ENCODE measurements at places on chromosomes 11 and 22.

- no peak for DNase-seq
Measured at GRCh38 chr11:29485641-29486040, 531.2 kb downstream of the KCNA4 start.

GRCh38 chr11:132802947-132803346, 729.4 kb downstream of the OPCML start:
- DNase-seq, result no peak

GRCh38 chr22:38260761-38261681, 11.8 kb downstream of the TMEM184B start:
- DNase-seq, result no peak

GRCh38 chr22:49963647-49964026, 3.1 kb downstream of the PIM3 start:
- peak; percentile 45 for DNase-seq

- peak; percentile 75 for DNase-seq
Measured at GRCh38 chr22:50146439-50147238, 23.9 kb upstream of the PANX2 start.

GRCh38 chr11:30016588-30017363, at the start of gene KCNA4:
TSS of gene KCNA4 (minus strand) at chr11:30017030. CDS start at chr11:30012678, 4,352 bp downstream.
- DNase-seq, result peak; percentile 57

DNA sequence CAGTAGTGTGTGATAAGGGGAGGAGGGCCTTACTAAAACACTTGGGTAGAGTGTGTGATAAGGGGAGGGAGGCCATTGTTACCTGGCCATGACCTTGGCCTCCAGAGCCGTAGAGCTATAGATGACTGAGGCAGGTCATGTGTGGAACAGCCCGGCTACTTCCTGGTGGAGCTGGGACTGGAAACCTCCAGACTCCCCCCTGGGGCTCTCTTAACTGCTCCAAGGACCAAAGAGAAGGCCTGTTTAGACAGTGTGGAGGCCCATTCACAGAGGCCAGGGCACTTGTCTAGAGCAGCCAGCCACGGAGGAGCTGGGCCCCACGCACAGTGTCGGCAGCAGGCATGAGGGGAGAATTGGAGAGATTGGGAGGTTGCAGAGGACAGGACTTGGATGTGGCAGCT, 12.5 kb upstream of the MICALL1 start:
- DNase-seq, result no peak

DNA sequence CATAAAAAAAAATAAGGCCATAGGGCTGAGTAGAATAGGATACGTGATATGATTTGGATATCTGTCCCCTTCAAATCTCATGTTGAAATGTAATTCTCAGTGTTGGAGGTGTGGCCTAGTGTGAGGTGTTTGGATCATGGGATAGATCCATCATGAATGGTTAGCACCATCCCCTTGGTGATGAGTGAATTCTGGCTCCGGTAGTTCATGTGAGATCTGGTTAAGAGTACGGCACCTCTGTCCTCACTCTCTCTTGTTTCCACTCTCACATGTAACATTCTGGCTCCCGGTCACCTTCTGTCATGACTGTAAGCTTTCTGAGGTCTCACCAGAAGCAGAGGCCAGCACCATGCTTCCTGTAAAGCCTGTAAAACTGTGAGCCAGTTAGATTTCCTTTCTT, 45.5 kb downstream of the RAB30 start:
- no peak for DNase-seq

DNA sequence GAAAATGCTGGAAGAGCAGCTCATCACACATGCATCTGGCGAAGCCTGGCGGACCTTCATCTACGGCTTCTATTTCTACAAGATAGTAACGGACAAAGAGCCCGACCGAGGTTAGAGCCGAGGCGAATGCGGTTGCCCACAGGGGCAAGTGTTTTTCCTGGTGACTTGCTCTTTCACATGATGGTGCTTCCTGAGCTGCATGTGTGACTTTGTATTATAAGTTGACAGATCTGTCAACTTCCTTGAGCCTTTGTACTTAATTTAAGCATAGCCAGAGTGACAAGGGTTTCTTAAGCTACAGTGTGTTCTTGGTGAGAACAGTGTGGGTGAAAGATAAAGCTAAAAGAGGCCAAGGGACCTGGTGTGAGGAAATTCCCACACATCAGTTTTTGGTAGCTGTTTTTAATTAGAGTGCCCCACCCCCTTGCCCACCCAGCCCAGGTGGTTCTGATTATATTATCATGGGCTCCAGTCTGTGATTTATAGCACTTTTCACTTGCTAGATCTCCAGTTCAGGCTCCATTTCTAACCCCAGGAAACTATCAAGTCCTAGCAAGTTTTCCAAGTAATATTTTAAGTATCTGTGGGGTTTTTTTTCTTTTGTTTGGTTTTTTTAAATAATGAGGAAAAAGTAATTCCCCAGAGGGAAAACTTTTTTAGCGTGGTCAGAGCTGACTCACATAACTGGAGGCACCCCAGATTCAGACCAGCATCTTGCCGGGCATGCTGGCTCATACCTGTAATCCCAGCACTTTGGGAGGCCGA, 68.0 kb upstream of the YWHAH start:
- DNase-seq, result no peak

GRCh38 chr11:118132385-118133151, 20.1 kb downstream of the SCN4B start:
- DNase-seq, result no peak

GRCh38 chr11:113314065-113314388, 356 bp upstream of the TTC12 start:
- no peak for DNase-seq

DNA sequence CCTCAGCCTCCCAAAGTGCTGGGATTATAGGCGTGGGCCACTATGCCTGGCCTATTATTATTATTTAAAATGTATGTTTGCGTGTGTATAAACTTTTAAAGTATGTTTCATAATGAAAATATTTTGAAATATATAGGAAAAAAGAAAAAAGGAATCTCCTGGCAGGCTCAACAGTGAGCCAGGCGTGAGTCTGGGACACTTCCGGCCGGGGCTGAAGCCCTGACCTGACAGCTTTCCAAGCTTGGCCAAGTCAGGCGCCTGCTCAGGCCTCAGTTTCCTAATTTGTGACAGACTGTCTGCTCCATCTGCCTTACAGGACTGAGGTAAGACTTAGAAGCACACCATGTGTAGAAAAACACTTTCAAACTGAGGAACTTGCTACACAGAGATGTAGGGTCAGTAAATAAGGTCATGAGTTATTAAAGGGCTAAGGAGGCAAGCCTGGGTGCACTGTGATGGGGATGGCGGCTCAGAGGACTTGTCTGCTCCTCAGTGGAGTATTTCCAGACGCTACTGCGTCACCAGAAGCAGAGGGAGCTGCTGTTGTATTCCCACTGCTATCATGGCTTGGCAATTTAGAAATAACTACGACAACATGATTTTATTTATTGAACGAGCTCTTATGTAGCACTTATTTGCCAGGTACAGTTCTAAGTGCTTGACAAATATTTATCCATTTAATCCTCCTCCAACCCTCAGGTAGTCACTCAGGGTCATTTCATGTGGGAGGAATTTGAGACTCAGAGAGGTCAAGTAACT, 100.1 kb downstream of the PRR5L start:
- DNase-seq, result no peak

GRCh38 chr22:49777569-49778249, 50.0 kb downstream of the BRD1 start:
- no peak for DNase-seq

DNA sequence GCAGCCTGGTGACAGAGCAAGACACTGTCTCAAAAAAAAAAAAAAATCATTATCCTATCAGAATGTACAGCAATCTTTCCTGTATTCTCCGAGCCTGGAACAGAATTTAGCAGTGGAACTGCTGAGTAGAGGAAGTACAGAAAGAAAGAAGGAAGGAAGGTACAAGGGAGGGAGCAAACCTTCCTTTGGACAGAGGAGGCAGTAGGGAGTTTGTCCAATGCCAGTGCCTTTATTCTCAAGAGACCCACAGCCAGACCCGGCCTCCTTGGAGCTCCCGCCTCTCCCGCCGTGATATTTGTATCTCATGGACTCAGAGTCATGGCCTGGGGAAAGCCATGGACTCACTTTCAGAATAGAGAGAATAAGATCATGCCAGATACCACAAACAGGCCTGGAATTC, 37.7 kb upstream of the LRRC55 start:
- no peak for DNase-seq

DNA sequence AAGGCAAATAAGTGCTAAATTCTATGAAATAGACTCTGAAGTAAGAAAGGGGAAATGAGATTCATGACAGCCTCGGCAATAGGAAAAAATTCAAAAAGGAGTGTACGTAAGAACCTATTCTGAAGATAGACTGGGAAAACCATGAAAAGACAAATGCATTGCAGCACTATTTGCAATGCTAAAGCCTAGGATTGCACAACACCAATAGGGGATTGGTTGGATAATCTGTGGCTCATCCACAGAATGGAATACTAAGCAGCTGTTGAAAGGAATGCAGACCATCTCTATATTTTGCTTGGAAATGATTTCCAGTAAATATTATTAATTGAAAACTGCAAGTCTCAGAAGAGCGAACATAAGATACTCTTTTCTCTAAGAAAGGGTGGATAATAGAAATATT, 91.7 kb upstream of the CLMP start:
- no peak for DNase-seq

DNA sequence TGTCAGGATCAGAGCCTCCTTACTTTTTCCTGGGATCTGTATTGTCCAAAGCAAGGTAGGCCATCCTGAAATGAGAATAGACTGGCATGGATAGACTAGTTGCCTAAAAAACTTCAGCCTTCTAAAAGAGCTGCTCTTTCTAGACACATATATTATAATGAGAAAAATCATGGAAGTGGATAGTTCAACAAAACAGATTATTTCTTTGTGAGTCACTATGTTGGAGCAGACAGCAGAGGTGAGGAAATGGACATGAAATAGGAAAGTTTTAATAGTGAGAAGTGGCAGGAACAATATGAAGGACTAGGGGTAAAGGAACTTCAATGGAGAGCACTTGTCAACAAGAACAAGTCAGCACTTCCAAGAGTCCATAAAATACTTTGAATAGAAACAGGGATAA, 101.9 kb upstream of the ANO3 start:
- no peak for DNase-seq

- DNase-seq, result no peak
Measured at GRCh38 chr22:50525858-50526107, 385 bp upstream of the SCO2 start.

GRCh38 chr22:28907311-28908008, 24.1 kb downstream of the ZNRF3 start:
- DNase-seq, result no peak

DNA sequence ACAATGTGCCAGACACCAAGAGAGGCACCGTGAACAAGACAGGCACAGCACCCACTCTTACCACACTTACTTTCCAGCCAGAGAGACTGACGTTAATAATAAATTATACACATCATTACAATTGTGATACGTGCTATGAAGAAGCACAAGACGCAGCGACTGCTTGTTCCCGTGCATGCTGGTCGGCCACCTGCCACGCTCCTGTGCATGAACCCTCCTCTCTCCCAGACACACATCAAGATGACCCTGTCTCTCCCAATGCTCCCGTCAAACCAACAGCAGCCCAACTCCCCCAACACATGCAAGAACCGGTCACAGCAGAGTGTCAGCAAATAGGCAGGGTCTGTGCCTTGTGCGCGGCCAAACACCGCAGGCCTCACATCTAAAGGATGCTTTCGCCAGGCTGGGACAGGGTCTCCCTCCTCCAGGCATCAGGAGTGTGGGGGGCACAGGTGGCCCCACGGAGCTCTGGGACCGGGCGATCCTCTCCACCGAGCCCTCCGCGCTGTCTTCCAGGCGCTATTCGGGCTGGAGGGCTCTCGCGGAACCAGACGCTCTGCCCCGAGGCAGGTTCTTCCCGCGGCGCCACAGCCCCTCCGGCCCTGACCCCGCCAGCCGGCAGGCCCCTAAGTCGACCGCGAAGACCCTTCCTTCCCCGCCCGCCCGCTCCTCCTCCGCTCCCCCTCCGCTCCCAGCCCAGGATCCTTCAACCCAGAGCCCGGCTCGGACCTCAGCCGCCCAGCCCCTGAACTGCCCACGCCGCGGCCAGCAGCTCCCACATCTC, 533 bp downstream of the SERGEF start:
- no peak for DNase-seq

DNA sequence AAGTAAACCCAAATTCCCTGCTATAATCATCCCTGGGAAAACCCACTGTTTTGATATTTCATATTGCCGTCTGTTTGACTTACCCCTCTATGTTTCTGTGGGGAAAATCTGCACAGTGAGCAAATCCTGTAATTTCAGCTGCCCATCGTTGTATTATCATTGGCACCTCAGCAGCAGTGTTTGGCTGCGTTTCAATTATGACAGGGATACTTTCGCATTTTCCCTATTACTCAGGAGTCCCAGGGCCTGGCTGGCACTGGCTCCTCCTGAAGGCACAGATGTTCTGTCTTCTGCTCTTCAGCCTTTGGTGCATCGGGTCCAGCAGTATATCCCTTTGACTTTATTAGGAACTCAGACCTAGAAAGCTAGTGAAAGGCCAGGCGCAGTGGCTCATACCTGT, 12.2 kb upstream of the MMP12 start:
- no peak for DNase-seq

DNA sequence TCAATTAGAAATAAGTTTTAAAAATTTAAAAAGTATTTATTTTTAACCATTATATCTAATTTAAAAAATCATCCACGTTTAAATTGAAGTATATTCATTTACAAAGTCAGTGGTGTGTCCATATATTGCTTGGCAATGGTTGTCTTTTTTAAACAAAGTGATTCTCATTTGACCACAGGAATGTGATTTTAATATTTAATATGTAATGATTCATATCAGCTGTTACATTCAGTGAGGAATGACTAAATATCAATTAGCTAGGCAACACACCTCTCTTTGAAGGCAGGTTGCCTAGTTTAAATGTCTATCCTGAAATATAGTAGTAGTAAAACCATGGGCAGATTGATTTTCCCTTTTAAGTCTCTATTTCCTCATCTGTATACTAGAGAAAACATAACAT, 392.2 kb upstream of the CCDC179 start:
- no peak for DNase-seq

DNA sequence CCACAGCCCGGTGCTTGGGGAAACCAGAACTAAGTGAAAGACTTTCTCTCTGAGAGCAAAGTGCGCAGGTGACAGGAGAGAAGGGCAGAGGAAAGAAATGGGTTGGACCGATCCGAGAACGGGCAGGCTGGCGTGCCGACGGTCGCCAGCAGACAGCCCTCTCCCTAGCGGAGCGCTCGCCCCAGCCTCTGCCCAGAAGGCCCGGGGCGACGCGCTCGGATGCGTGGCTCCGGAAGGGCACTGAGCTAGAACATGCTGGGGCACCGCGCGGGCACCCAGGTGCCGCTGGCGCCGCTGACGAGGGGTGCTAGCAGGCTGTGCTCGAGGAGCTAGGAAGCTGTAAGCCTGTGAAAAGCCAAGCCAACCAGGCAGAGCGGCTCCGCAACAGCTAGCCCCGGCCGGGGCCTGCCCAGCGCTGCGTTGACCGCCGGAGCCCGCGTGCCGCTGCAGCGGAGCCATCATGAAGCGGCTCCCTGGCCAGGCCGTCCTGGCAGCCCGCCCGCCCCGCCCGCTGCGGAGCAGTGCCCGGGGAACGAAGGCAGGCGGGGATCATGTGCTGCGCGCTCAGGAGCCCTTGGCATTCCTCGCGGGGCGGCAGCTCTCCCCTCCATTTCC, 22.1 kb upstream of the RRAS2 start:
- peak; percentile 86 for DNase-seq

Data from Right ventricle myocardium superior (tissue), 1 donor.